ENCODE measurements at places on chromosomes 11 and 22.

- DNase-seq: no peak
These were observed 1.0 kb downstream of the CCDC85B start for GRCh38 chr11:65891219-65892136.

DNA sequence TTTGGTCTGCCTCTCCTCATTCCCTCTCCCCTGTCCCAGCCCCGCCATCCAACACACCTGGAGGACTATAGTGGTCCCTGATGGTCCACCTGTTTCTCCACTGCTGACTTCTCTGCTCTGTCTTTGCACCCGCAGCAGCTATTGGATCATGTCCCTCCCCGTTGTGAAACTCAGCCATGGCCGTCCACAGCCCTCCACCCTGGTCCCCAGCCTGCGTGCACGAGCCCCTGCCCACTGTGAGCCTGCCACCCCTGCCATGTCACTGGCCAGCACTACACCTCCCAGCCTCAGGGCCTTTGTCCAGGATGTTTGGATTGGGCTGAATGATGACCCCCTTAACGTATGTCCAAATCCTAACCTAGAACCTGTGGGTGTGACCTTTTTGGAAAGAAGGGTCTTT, 47.7 kb upstream of the SMIM38 start:
- no peak for DNase-seq

- no peak for DNase-seq
These were observed 78.4 kb upstream of the CCDC90B start for GRCh38 chr11:83364500-83365045.

DNA sequence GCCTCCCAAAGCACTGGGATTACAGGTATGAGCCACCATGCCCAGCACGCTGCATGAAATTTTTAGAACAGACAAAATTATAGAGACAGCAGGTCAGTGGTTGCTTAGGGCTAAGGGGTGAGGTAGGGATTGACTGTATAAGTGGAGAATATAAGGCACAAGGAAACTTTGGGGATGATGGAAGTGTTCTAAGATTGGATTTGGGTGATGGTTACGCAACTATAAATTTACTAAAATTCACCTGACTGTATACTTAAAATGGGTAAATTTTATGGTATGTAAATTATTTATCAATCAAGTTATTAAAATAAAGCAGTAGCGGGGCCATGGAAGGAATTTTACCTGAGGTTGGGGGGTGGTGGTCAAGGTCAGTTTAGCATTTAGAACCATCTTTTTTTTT, 16.4 kb upstream of the POLD3 start:
- DNase-seq: no peak

DNA sequence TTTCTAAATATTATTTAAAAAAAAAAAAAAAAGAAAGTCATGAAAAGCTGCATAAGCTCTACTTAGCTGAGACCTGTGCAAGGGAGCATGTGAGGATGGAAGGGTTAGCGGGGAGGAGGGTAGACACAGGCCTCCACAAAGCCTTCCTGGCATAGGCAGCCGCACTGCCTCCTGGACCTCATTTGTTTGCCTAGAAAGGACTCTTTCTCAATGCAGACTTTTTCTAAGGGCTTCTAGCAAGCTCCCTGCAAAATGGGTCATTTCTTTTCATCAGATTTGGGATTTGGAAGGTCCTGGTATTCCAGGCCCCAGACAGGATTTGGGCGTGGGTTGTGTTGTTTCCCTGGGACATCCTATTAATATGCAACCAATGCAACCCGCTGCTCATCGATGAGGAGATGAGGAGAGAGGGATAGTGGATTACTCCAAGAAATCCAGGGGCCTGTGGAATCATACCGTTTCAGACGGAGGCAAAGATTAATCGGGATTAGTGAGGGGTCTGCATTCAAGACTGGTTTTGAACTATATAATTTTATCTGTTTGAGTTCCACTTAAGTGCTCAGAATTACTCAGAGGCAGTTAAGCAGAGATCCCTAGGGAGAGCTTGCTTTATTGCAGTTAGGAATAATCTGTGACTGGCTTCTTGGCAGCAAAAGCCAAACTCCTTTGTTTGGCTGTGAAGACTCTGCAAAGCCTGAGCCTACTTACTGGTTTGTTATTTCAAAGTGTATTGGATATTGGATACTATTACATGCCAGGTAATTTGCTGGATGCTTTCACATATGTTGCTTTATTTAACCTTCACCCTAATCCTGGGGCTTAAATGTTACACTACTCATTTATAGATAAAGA, 106.9 kb upstream of the NAV2 start:
- no peak for DNase-seq

GRCh38 chr11:109416601-109417000, 5.4 kb upstream of the C11orf87 start:
- no peak for DNase-seq

- no peak for DNase-seq
These were observed 28.1 kb upstream of the OLFML1 start for GRCh38 chr11:7457211-7457610.

- no peak for DNase-seq
These were observed 1.4 kb downstream of the PATZ1 start for GRCh38 chr22:31344578-31345330.

- no peak for DNase-seq
These were observed 102.7 kb upstream of the PARVA start for GRCh38 chr11:12274558-12275197.

DNA sequence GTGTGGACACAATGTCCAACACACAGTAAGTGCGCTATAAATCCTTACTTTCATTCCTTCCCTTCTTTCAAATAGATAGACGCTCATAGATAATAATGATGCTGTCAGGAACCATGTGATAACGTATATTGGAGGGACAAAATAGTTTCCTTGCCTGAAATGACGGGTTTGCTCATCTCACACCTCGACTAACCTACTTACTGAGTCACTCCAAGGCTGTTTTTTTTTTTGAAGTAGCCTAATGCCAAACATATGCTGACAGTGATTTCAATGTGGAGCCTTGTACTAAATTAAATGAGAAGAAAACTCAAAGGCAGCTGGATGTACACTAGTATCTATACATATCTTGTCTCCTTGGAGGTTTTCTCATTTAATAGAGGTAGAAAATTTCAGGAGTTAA, 400.5 kb downstream of the NELL1 start:
- DNase-seq: no peak

GRCh38 chr22:28922540-28923244, 39.3 kb downstream of the ZNRF3 start:
- no peak for DNase-seq

- DNase-seq: no peak
These were observed 30.0 kb downstream of the LRRC32 start for GRCh38 chr11:76640501-76640900.

GRCh38 chr11:92907671-92908070, 61.8 kb upstream of the MTNR1B start:
- DNase-seq: no peak

DNA sequence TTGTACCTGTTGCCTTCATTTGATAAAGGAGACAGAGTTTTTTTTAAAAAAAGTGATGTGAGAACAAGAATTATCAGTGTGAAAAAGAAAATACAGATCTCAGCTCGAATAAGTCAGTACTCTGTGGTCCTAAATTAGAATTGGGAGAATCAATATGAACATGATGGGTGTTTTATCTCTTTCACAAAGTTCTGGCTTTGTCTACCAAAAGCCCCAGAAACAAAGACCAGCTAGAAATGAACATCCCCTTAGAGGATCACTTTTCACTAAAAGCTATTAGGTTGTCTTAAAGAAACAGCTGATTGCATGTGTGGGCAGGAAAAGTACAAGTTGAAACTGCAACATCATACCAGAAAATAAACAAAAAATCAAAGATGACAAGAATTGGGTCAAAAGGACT, 8.4 kb upstream of the ST14 start:
- no peak for DNase-seq

GRCh38 chr11:66929753-66930152, 28.4 kb downstream of the PC start:
- no peak for DNase-seq

- no peak for DNase-seq
These were observed 3.6 kb downstream of the PPARA start for GRCh38 chr22:46153930-46154329.

GRCh38 chr22:46575911-46576555, 38.6 kb upstream of the CELSR1 start:
- no peak for DNase-seq

- no peak for DNase-seq
These were observed 438.1 kb downstream of the SOX6 start for GRCh38 chr11:15918212-15918611.

- DNase-seq: no peak
These were observed 4566.7 kb upstream of the OR11H1 start for GRCh38 chr22:10961043-10961860.

- DNase-seq: no peak
These were observed 149.7 kb upstream of the PLET1 start for GRCh38 chr11:112410325-112410724.

- DNase-seq: no peak
These were observed 5.8 kb downstream of the PITPNB start for GRCh38 chr22:27913162-27913741.

GRCh38 chr11:7577291-7578190, 63.7 kb downstream of the PPFIBP2 start:
- DNase-seq: no peak

DNA sequence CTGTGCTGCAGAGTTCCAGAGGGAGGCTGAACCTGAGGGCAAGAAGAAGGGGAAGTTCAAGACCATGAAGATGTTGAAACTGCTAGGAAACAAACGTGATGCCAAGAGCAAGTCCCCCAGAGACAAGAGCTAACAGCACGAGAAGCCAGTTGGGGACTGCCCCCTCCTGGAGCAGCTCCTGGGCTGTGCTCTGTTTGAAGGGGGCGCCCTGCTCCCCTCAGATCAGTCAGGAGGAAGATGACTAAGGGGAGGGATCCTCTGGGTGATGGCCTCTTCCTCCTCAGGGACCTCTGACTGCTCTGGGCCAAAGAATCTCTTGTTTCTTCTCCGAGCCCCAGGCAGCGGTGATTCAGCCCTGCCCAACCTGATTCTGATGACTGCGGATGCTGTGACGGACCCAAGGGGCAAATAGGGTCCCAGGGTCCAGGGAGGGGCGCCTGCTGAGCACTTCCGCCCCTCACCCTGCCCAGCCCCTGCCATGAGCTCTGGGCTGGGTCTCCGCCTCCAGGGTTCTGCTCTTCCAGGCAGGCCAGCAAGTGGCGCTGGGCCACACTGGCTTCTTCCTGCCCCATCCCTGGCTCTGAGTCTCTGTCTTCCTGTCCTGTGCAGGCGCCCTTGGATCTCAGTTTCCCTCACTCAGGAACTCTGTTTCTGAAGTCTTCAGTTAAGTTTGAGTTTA, 12.6 kb downstream of the C22orf23 start:
- no peak for DNase-seq

- DNase-seq: no peak
These were observed 2.6 kb upstream of the ATG2A start for GRCh38 chr11:64919627-64920026.

GRCh38 chr11:14258221-14258935, 100.6 kb downstream of the RRAS2 start:
- no peak for DNase-seq

GRCh38 chr11:69209421-69210309, 53.9 kb downstream of the SMIM38 start:
- DNase-seq: no peak

- DNase-seq: no peak
These were observed 51.7 kb downstream of the FLI1 start for GRCh38 chr11:128745311-128746136.

DNA sequence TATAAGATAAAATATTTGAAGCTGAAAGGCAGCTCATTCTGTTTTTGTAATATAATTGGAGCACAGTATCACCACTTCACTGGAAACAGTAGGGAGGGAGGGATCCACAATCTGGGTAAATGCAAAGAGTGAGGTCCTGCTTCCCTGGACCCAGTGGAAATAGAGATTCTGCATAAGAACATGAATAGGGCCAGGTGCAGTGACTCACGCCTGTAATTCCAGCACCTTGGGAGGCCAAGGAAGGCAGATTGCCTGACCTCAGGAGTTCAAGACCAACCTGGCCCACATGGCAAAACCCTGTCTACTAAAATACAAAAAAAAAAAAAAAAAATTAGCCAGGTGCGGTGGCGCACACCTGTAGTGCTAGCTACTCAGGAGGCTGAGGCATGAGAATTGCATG, 143.7 kb downstream of the DBX1 start:
- no peak for DNase-seq

- no peak for DNase-seq
These were observed 447.0 kb upstream of the ARHGAP42 start for GRCh38 chr11:100240025-100240539.

GRCh38 chr11:81870815-81871214, 862.8 kb downstream of the FAM181B start:
- DNase-seq: no peak

DNA sequence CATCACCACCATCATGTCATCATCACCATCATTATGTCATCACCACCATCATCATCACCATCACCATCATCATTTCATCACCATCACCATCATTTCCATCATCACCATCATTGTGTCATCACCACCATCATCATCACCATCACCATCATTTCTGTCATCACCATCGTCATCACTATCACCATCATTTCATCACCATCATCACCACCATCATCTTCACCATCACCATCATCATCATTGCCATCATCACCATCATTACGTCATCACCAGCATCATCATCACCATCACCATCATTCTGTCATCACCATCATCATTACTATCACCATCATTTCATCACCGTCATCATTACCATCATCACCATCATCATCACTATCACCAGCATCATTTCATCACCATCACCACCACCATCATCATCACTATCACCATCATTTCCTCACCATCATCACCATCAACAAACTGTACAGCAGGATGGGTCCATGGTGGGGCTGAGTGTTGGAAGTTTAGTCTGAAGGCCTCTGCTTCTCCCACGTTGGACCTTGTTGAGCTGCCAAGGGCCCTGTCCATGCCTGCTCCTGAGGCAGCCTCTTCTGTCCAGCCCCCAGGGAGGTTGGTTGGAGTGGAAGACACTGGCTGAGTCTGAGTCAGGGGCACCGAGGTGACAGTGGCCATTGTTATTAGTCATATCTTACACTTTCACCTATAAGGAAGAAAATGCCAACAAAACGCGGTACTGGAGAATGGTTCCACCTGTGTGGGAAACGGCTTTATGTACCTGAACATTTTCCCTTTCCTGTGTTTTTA, 247.1 kb downstream of the TBC1D22A start:
- no peak for DNase-seq

- DNase-seq: no peak
These were observed 15.6 kb upstream of the NECTIN1 start for GRCh38 chr11:119744577-119744976.

- peak; percentile 2 for DNase-seq
These were observed 25.7 kb downstream of the DRD4 start for GRCh38 chr11:662689-663274.
